ENCODE measurements at places on chromosomes 13 and 19. TPM values are rescaled to one million over a fixed set of nuclear protein-coding genes. Genes with fewer than 3 reads are reported as not detected.

The MEGF8 gene
- total RNA-seq: 26.0 TPM

The CFD gene
- 20.6 TPM for total RNA-seq

The RNF225 gene
- not detected for total RNA-seq

The ZNF790 gene
- 0.17 TPM for total RNA-seq

The MADCAM1 gene
- total RNA-seq: 0.40 TPM

The GAS6 gene
- 7.7 TPM for total RNA-seq

The NLRP11 gene
- not detected for total RNA-seq

The FUT3 gene
- total RNA-seq: not detected

The ZNF709 gene
- not detected for total RNA-seq

The PCDH8 gene
- not detected for total RNA-seq

The RDH8 gene
- total RNA-seq: 0.38 TPM

The FSD1 gene
- total RNA-seq: 8.6 TPM

The NRTN gene
- 1.6 TPM for total RNA-seq

The TRAPPC2B gene
- 12.2 TPM for total RNA-seq

The CHERP gene
- total RNA-seq: 33.4 TPM

The ZNF625 gene
- not detected for total RNA-seq

The S1PR5 gene
- total RNA-seq: 2.2 TPM

The IRGC gene
- total RNA-seq: not detected

The CPT1C gene
- 14.4 TPM for total RNA-seq

The GDF15 gene
- total RNA-seq: 30.4 TPM

The MYDGF gene
- 131 TPM for total RNA-seq

The ZNF471 gene
- total RNA-seq: 0.04 TPM

The KL gene
- total RNA-seq: not detected

The ZNF524 gene
- 5.5 TPM for total RNA-seq

The CEACAM8 gene
- total RNA-seq: not detected

The FUT2 gene
- total RNA-seq: not detected

The KLK6 gene
- total RNA-seq: 1.1 TPM

The TUBA3C gene
- not detected for total RNA-seq

The GRIK5 gene
- total RNA-seq: 1.0 TPM

The SIRT2 gene
- 39.2 TPM for total RNA-seq

The UBE2L5 gene
- not detected for total RNA-seq

The NCR1 gene
- total RNA-seq: not detected

The CLC gene
- not detected for total RNA-seq
